AG10803 (cell line): ENCODE measurements at places on chromosomes 3 and 15.

GRCh38 chr15:57566834-57567233 lies 24.9 kb upstream of the MYZAP start:
- DNase-seq = peak; percentile 13

GRCh38 chr15:57607570-57608000 lies 15.9 kb downstream of the MYZAP start:
- DNase-seq = peak; percentile 43

GRCh38 chr15:52093539-52094510 lies 18.8 kb downstream of the BCL2L10 start:
- peak; percentile 97 for DNase-seq

- peak; percentile 73 for DNase-seq
These were observed 337.3 kb downstream of the LPP start for GRCh38 chr3:188491276-188491687.

- DNase-seq = no peak
These were observed 8.1 kb upstream of the GATM start for GRCh38 chr15:45386420-45386819.

GRCh38 chr3:48601622-48601994 lies 6.5 kb upstream of the COL7A1 start:
- DNase-seq = no peak

DNA sequence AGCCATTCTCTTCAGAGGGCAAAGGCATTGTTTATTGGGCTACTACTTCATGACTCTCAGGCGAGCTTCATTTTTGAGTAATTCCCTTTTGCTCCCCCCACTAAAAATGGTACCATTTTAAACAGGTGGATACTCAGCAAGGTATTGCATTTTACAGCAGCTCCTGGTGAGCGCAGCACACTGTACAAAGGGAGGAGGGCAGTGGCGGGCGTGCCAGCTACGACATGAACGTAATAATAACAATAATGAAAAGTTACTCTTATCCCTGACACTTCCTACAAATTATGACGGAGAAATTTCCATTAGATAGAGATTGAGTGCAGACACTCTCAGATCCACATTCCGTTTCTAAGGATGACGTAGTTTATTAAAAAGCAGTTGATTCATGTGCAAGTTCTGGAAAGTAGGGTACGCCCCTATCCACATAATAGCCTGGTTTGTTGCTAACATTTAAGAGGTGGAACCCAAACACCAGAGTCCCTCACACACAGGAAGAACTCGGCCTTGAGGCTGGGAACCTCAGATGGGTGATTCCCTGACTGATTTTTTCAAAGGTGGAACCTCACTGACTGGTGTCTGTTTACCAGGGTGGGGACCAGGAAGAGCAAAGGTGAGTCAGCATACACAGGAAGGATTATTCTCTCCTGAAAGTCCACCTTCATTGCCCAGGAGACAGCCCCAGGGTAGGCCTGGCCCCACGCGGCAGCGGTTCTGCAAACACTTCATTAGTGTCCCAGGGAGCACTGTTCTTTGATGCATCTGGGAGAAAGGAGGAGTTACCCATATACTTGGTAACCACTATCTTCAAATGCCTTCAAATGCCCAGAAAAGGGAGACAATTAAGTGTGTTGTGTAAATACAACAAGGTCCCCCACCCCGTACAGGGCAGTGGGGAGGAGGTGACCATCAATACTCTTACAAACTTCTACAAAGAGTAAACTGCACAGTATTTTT lies 69.9 kb downstream of the LDHAL6B start:
- DNase-seq = no peak

DNA sequence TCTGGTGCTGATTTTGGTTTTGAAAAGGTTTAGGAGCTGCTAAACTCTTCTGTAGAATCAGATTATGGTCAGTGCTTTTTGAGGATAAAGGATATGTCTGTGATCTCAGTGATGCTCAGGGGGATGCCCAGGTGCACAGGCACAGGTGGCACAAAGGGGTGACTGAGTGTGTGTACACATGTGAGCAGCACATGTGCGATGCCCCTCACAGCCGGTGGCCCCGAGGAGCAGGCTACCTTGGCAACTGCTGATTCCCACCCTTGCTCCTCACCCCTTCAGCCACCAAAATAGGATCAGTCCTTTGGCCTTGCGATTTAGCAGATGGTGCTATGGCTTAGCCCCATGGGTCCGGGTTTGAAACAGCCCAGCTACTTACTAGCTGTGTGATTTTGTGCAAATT lies 51.1 kb downstream of the POMGNT2 start:
- DNase-seq = no peak

GRCh38 chr3:175288621-175289020 lies 429.5 kb downstream of the NAALADL2 start:
- DNase-seq = no peak

DNA sequence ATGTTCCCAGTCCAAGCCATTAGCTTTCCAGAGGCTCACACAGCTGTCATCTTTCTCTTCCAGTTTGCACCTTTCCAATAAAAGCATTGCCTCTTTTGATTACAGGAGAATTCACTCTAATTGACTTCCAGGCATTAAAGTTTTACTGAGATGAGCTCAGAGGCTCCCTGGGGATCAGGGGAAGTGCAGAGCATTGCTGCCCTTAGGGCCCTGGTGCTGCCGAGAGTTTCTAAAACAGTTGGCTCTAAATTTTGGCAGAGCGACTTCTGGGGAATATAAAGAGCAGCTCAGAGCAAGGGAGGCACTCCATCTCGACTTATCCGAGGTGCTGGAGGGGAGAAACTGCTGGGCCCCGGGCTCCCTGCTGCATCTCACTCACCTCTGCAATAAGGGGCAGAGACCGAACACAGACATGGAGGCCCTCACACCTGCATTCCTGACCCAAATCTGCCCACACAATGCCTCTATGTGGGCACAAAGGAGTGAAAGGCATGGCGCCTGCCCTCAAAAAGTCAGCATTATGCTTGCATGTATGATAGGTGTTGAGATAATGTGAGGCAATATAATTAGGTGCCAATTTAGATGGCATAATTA lies 61.7 kb downstream of the SCN11A start:
- DNase-seq = no peak

- no peak for DNase-seq
These were observed 81.8 kb upstream of the PRR23E start for GRCh38 chr3:127110982-127111693.

DNA sequence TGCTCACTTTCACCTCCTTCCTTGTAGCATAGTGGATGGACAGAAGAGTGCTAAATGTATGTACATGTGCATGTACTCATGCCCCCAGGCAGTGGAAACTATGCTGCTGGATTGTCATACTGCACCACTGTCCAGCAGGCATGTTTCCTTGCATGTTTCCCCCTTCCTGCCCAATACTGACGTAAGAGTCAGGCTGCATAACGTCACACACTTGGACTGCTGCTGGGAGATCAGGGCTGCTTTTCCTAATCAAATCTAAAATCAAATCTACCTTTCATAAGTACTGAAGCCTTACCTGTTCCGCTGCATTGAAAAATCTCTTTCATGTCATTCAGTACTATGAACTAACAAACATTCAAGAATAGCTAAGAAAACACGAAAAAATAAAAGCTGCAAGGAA lies 67.9 kb upstream of the ROBO1 start:
- no peak for DNase-seq

GRCh38 chr3:154384479-154384878 lies 45.5 kb downstream of the GPR149 start:
- no peak for DNase-seq

GRCh38 chr3:73547427-73548248 lies 77.1 kb downstream of the PDZRN3 start:
- peak; percentile 99 for DNase-seq

DNA sequence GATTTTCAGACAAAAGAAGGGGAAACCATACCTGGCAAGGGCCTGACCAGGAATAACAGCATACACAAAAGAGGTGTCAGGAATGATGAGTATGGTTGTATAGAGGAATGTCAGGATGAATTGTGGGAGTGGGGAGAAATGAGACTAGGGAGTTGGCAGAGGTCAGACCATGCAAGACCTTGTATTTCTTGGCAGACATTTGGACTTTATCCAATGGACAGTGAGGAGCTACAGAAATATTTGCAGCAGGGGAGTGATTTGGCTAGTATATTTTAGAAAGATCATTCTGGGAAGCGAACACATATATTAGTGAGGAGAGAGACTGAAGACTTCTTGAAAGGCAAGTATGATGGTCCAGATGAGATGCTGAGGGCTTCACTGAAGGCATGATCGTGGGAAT lies 25.4 kb upstream of the ALPK3 start:
- peak; percentile 35 for DNase-seq

DNA sequence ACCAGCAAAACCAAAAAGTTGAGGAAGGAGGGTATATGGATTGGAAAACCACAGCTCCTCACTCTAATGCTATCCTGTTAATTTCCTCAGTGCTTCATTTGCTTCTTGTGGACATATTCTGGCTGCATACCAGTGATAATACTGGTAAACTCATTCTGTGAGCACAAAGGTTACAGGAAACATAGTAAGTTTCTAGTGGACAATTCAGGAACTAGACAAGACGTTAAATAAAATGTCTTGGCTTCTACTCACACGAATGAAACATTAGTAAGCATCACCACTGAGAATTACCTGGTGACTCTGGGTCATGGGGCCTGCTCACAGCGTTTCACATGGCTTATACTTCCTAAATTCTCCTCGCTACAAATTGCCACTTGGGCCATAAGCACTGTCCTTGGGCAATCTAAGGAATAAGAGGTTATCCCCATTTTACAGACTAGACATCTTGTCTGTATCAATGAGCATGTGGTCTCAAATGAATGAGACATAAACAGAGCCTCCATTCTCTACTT lies 20.1 kb upstream of the PPIB start:
- DNase-seq = no peak

- DNase-seq = no peak
These were observed 22.0 kb upstream of the MUC20 start for GRCh38 chr3:195698647-195699387.

GRCh38 chr3:16182183-16182582 lies 7.7 kb downstream of the GALNT15 start:
- no peak for DNase-seq

DNA sequence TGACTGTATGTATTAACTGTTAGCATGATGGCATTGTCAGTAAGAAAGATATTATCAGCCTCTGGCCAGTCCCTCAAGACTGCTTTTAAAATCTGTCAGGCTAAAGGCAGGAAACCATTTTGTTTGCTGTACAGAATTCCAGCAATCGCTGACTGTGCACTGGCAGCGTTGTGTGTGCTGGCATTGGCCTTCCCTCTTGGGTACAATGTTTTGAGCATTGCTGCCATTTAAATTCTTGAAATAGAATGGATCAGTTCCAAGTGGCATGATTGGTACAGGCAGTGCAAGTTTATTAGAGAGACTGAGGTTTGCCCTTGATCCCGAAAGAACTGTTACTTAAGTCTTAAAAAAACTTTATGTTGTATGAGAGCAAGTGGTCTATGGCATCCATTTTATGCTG lies 788.7 kb downstream of the OTOL1 start:
- DNase-seq = no peak

DNA sequence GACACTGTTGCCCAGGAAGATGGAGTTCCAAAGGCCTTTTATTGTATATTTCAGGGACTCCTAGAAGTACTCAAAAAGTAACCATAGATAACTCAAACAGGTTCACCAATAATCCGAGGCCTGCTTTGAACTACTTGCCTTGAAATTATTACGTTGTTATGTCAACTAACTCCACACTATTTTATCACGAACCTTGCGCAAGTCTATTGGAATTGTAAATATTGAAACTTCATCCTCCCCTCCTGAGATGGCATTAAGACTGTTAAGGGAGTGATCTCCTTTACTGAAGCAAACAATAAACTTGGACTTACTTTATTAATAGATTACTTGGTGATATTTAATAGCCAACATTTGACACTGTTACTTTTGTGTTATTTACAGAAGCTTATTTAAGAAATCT lies 199.6 kb upstream of the GADL1 start:
- DNase-seq = no peak

- peak; percentile 73 for DNase-seq
These were observed 165.6 kb downstream of the NSMCE3 start for GRCh38 chr15:29103824-29104565.

DNA sequence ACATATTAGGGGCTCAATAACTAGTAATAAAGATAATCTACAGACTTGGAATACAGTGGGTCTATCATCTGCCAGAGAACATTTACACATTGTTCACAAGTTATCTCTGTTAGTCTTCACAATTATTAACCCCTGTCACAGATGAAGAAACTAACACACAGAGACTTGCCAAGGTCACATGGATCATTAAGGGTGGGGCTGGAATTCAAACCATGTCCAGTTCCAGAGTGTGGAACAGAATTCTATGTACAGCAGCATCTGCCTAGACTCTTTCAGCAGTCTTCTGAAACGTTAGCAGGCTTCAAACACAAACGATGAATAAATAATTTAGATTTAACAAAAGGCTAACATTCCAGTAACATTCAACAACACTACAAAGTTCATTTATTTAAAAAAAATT lies 673.9 kb upstream of the NR2F2 start:
- no peak for DNase-seq

DNA sequence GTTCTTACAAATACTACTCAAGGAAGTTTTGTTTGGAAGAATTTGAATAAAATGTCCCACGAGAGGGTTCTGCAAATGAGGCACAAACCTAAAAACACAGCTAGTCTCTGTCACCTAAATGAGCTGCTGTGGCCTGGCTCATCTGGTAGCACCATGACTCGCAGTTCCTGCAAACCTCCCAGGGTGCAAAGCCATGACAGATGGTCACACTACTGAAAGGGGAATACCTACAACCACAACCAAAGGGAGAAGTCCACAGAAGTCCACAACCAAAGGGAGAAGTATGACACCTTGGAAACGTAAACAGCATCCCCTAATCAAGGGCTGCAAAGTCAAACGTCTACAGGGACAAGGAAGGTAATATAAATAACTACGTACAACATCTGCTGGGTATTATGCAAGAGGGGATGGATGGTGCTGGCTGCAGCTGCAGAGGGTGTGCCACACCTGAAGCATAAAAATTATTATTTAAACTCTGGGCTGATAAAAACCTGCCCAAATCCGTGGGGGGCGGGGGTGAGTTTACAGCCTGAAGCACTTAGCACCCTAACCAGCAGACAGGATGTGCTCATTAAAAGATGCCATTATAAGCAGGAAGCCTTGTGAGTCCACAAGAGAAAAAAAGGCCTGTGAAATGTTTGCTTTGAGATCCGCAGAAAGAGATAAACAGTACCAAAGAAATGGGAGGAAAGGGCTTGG lies 184.0 kb downstream of the MAGI1 start:
- no peak for DNase-seq

DNA sequence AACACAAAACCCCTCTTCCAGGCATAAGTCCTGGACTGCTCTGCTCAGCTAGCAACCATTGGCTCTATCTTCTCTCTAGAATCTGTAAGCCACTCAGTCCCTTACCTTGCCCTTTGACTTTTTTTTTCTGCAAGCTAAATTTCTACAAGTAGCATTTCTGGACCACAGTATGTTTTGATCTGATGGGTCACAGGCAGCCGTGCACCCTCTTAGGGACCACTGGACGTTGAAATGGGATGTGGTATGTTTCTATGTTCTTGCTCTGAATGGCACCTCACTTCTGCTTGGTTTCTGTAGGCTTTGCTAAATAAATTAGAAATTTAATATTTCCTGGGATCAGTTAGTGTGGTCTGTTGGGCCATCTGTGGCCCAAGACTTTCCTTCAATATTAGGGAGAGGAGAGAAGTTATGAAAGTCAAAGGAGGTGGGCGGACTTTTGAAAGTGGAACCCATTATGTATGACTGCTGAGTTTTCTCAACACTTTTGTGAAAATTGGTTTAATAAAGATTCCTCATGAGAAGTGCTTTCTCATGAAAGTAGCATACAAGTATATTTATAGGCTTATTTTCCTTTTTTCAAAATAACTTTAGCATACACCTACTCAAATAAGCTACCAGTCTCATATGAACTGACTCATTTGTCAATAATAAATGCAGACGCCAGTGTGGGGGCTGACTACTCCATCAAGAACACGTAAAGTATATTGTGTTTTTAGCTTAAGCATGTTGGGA lies 18.4 kb upstream of the TIPARP start:
- DNase-seq = no peak
